Activated T-helper 9 cell treated with anti-CD3 and anti-CD28 coated beads, Interleukin-2, amount 50 U/mL, for 16 hours (primary cell): ENCODE measurements at places on chromosomes 6 and 20.

DNA sequence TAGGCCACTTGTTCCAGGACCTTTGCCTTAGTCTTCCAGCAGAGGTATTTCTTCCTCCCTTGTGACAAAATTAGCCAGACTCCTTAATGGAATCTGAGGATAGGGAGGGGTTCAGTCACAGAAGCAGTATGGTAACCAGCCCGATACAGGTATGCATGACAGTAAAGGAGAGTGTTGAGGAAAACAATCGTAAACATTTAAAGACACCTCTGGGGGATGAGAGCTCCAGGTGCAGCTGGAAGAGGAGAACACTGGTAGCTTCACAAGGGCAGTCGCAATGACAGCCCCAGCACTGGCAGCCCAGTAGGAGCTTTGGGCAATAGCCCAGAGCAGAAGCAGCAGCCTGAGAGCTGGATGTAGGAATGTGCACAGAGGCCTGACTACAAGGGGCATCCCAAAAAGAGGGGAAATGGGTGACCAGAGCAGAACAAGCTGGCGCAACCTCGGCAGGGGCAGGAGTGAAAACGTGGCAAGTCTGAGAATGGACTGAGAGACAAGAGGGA, 344.9 kb upstream of the JAG1 start:
- no peak for DNase-seq

DNA sequence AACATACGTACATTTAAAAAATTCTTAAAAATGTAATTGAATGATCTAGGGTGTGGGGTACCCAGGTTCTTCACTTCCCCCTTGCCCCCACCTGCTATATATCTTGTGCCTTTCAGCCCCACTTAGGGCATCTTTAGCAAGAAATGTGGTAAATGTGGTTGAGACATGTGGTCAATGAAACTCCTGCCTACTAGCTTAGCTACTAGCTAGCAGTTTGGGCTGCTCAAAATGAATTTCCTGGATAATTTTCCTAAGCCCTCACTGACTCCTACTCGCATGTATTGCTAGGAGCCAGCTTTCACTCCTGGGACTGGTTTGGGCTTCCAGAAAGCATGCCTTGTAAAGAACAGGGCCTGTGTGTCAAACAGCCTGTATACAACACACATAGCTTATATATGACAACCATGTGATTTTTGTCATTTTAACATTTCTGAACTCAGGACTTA, 257.3 kb downstream of the ATXN1 start:
- no peak for DNase-seq

DNA sequence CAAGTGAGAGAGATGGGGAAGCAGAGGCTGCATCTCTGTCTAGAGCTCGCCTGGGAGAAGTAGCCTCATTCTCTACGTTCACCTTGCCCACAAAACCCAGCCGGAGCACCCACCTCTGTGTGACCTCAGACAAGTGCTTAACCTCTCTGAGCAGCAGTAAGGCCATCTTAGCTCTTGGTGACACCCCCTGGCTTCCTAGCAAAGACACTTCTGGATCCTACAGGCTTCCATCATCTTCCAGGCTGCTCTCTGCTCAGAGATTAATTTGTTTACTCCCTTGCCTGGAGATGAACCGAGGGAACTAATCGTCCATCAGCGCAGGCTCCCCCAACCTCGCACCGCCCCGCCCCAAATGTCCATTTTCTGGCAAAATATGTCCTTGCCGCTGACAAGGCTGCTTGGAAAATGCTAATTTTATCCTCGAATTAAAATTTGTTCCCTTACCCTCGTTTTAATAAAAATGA, 24.0 kb upstream of the CTNNBL1 start:
- no peak for DNase-seq

GRCh38 chr6:162962093-162962492, 234.3 kb downstream of the PACRG start:
- no peak for DNase-seq

DNA sequence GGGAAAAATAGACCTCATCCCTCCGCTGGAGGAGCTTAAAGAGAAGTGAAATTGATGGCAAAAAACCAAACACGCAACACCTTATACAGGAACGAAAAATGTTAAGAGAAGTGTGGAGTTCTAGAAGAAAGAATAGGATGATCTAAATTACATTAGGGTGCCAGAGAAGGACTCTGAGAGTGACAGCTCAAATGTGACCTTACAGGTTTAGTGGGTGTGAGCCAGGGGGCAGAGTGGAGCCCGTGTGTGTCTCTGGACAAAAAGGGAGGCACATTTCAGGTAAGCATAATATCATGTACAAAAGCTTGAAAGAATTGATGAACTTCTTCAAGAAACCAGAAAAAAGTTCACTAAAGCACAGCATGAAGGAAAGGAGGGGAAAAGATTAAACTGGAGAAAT, 20.8 kb downstream of the HLA-DRA start:
- no peak for DNase-seq

- no peak for DNase-seq
These were observed 52.1 kb downstream of the TMEM200A start for GRCh38 chr6:130417951-130418350.

- DNase-seq, result no peak
These were observed 52.7 kb downstream of the GOPC start for GRCh38 chr6:117549611-117550010.

GRCh38 chr6:151121900-151122299, 117.9 kb upstream of the AKAP12 start:
- DNase-seq, result no peak

DNA sequence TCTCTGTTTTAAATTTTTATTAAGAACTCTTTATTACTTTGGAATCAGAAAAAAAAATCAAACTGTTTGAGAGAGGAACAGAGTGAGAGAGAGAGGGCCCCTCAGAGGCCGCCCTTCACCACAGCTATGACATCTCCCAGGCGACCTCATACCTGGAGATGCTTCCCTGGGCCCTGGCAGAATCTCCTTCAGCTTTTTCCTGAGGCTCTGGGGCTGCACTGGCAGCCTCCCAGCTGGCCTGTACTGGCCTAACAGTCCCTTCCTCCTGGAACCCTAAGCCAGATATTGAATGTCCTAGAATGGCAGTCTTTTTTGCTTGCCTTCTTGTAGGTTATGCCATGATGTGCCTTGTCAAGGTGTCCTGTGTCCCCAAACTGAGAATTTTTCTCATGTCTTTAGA, 13.7 kb downstream of the ABHD12 start:
- DNase-seq, result no peak

- no peak for DNase-seq
These were observed 9.7 kb upstream of the TNFRSF6B start for GRCh38 chr20:63686492-63687321.

- DNase-seq, result no peak
These were observed 20.7 kb upstream of the DCDC2 start for GRCh38 chr6:24378473-24379097.

GRCh38 chr6:33439956-33440648, 14.3 kb upstream of the ZBTB9 start:
- DNase-seq, result no peak

DNA sequence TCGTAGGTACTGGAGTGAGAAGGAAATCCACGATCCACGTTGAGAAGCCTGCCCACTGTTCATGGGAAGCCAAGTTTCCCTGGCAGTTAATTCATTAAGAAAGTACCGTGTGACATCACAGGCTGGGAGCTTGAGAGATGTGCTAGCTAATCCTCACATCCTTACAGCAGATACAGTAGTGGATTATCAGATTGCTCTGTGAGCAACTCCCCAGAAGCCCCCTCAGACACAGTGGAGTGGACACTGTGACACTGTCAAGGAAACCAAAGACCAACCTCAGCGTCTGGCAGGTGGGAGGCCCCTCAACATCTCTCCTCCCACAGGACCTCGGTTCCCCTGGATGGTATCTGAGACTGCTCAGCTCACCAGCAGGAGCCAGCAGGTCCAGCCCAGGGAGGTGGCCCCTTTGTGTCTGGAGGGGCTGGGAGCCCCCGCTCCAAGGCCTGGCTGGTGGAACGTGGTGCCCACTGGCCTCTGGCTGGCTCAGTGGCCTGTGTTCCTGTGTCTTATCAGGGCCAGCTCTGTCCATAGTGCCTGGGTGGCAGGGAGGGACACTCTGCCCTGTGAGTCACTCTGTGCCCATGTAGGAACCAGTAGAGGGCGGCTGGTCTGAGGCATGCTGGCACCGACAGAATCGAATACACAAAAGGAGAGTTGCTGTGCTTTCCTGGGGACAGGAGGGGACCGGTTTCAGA, 7.2 kb downstream of the PYGB start:
- DNase-seq, result no peak

- DNase-seq, result no peak
These were observed 47.5 kb upstream of the ALDH8A1 start for GRCh38 chr6:134997133-134997995.
